ENCODE measurements at places on chromosomes 2 and 18.

DNA sequence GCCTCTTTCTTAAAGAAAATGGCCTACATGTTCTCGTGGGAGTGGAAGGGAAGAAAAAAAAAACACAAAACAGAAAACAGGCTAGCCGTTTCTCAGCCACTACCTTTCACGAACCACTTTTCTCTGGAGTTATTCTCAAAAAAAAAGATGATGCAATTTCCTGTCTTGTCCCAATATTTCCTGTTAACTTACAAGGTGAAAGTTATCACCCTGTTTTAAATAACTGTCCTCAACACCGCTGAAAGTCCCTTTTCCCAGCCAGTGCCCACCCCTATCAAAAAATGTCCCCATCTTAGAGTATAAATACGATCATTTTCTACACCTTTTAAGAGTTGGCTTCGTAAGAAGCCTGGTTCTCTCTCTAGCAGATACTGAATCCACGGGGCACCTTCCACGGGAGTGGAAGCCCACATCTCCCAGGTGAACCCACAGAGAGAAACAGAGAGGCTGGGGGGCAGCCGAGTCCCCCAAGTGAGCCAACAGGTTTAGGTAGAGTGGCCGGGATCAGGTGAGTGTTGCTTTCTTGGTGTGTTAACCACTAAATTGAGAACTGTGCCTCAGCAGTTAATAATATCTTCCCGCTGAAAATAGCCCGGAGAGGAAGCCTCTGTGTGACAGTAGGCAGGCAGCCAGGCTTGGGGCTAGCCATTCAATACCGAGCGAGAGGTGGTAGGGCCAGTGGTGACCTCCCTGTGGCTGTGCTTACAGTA is 15.9 kb downstream of the SMAD7 start:
- DNase-seq, result no peak

- DNase-seq, result no peak
These were observed 228.7 kb downstream of the ARHGAP15 start for GRCh38 chr2:143357966-143358365.

- no peak for DNase-seq
These were observed 278.1 kb downstream of the ZEB2 start for GRCh38 chr2:144241801-144242200.

- peak; percentile 91 for DNase-seq
These were observed 59.4 kb downstream of the LIMS1 start for GRCh38 chr2:108593547-108594098.

DNA sequence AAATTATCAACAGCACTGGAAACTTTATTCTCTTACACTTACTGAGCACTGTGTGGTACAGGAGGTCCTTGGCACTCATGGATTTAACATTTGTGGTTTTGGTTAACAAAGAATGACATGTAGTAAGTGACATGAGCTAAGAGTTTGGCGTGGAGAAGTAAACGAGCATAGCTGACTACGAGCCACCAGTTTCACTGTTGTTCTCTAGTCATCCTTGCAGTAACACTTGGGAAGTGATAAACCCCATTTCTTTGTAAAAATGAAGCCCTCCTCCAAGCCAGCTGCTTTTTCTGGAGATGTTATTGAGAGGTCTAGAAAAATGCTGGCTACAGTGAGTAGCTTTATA is 32.7 kb downstream of the QPCT start:
- DNase-seq, result peak; percentile 38
